Stimulated activated CD4-positive, alpha-beta T cell treated with anti-CD3 and anti-CD28 coated beads, Interleukin-1b, Interleukin-23, amount 100 ng/mL, for 4 hours (primary cell): ENCODE measurements at places on chromosomes 11 and 22.

DNA sequence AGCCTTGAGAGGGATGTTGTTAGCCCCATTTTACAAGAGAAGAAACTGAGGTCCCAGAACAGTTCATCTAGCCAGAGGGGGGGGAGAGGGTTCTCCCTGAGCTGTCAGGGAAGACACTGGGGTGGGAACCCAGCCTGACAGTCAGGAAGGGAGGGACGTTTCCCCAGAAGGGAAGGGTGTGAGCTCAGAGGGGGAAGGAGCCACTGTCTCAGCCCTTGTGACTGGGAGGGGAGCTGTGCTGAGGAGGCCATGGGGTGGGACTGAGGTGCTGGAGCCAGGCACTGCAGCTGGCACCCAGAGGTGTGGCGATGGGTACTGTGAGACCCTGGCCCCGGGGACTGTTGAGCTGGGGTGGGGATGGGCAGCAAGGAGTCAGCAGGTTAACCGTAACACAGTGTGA lies 35.7 kb downstream of the DAGLA start:
- no peak for DNase-seq

GRCh38 chr11:114304065-114304464 lies 7.9 kb downstream of the NNMT start:
- DNase-seq: no peak

- DNase-seq: no peak
Observed at GRCh38 chr11:90805172-90805571, 582.3 kb upstream of the CHORDC1 start.

DNA sequence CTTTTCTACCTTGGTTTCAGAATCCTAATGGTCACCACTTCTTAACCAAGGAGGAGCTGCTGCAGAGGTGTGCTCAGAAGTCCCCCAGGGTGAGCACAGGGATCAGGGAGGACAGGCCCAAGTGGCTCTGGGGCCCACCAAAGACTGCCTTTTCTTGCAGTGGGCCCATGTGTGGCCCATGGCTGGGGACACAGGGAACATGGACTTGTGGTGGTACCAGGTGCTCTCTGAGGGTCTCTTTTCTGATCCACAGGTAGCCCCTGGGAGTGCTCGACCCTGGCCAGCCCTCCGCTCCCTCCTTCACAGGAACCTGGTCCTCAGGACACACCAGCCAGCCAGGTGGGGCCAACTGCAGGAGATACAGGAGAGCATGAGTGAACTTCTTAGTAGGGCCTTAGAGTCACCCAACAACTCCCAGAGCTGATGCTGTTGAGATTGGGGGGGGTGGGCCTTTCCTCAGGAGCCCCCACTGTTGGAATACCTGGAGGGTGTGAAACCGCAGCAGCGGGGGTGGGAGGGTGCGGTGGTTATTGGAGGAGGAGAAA lies 2.0 kb downstream of the MUS81 start:
- DNase-seq: no peak

- no peak for DNase-seq
Observed at GRCh38 chr11:122076512-122077120, 39.4 kb downstream of the BLID start.

DNA sequence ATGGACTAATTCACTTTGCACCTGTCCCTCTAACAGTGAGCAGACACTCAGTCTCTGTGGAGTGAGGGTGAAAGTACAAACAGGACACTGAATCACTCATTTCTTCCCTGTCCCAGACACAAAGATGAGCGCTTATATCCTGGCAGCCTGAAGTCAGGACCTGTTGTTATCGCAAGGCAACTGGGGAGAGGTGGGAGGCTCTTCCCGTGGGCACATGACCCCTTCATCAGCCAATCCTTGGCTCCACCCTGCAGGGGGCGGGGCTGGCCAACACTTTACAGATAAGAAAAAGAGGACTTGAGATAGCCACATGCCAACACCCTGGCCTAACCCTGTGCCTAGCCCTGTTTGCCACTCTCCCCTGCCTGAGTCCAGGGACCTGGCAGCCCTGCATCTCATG lies 29.5 kb upstream of the TESMIN start:
- no peak for DNase-seq

DNA sequence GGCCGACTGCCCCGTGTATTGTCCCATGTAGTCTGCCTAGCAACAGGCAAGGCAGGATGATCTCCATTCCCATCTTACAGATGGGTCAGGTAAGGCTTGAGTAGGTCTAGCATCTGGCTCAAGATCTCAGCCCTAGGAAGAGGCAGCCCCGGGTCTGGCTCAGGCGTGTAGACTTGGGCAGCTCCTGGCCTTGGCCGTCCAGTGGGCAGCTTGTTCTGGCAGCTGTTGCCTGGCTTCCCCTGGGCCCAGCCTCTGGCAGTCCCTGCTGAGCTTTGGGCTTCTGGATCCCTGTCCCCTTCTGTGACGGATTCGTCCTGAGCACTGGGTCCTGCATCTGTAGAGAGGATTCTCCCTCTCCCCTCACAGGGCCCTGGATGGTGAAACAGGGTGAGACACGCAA lies 72.4 kb downstream of the MPPED1 start:
- no peak for DNase-seq

- no peak for DNase-seq
Observed at GRCh38 chr11:99932684-99933083, 754.4 kb upstream of the ARHGAP42 start.

GRCh38 chr11:86205421-86206336 lies 38.9 kb upstream of the EED start:
- no peak for DNase-seq

DNA sequence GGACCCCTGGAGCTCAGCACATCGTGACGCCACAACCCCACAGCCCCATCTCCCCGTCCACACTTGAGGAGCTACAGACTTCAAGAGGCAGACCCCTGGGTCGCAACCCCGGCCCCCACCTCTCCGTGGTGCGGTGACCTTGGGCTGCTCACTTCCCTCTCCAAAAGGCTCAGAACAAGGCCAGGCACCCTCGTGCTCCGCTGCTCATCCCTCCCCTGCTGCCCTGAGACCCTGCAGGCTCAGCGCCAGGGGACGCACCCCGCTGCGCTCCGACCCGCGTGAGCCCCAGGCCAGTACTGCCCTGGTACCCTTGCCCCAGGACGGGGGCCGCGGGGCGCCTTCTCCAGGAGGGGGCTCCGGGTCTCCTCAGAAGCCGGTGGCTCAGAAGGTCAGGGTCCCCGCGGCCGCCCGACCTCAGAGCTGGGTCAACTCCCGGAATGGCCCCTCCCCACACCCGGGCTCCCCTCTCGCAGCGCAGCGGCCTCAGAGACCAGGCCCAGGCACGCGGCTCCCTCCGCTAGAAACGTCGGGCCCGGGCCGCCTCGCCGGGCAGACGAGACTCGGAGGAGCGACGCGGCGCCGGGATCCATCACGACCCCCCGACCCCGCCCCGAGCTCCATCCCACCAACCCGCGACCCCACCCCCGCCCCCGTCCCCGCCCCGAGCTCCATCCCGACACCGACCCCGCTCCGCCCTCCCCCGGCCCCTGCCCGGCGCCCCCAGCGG lies 563 bp downstream of the GATD1 start:
- DNase-seq: no peak

- no peak for DNase-seq
Observed at GRCh38 chr11:75272391-75272790, 31.8 kb downstream of the TPBGL start.

GRCh38 chr11:28139841-28140415 lies 31.7 kb downstream of the METTL15 start:
- no peak for DNase-seq

GRCh38 chr22:27296091-27296675 lies 505.4 kb downstream of the MN1 start:
- DNase-seq: no peak

GRCh38 chr11:108733479-108734116 lies 68.7 kb downstream of the DDX10 start:
- DNase-seq: no peak

DNA sequence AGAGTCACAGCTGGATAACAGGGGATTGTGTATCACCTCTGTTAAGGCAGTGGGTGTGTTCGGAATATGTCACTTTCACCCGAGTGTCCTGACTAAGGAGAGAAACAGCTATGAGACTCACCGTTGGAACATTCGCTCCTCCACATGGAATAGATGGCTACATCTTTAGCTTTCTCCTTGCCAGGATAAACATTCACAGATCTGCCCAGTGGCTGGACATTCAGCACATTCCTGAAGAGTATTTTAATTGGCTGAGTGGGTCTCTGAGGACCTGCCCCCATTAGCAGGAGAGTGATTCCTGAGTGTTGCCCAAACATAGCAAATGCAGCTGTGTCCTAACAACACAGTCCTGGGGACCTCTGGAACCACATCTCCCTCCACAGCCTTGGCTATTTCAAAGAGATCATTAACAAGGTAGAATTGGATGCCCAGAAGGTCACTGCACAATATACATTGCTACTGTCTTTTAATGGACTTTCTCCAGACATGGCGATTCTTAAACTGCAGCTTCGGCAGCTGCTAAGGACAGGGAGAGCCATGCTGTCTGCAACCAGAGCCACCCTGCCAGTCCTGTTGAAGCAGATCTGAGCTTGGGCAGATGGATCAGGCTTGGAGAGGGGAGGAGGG lies 435.0 kb upstream of the CADM1 start:
- no peak for DNase-seq

DNA sequence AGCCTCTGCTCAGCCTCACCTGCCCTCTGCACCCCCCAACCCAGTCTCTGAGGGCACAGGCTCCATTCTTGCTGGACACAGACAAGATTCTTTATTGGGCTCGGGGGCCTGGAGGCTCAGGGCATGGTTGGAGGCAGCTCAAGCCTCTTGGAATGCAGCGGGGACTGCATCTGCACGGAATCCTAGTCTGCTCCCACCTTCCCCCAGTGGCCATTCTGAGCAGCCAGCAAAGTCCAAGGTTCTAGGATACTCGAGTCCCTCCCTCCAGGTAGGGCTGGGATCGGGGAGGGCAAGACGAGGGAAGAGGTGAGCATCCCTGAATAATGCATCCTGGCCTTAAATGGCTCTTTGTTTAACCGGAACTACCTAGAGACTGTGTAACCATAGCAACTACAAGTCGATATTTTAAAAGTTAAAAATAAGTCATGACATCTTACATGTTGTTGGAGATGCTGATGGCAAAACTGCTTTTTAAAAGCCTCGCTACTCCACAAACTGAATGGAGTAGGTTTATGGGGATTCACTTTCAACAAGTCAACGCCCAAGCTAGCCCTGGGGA lies 10.7 kb upstream of the IGSF22 start:
- DNase-seq: no peak

- no peak for DNase-seq
Observed at GRCh38 chr11:113242767-113243397, 71.5 kb upstream of the TTC12 start.

- no peak for DNase-seq
Observed at GRCh38 chr11:122852074-122852795, 13.9 kb downstream of the CRTAM start.

DNA sequence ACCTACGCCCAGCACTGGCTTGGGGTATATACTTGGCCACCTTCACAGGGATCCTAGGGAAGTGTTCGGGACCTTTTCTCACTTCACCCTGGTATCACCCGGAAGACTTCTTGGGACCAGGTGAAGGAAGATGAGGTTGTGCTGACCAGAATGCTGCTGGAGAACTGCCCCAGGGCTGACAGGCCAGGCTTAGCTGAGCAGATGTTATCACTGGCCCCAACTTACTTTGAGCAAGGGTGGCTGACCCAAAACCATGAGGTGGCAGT lies 4.5 kb downstream of the FTH1 start:
- no peak for DNase-seq

- DNase-seq: no peak
Observed at GRCh38 chr11:59206635-59207034, 6.1 kb downstream of the MPEG1 start.

- no peak for DNase-seq
Observed at GRCh38 chr22:36546092-36546804, 17.3 kb upstream of the EIF3D start.

- no peak for DNase-seq
Observed at GRCh38 chr22:49303061-49303735, 524.5 kb downstream of the BRD1 start.

- no peak for DNase-seq
Observed at GRCh38 chr11:74683941-74684481, 47.2 kb downstream of the CHRDL2 start.

DNA sequence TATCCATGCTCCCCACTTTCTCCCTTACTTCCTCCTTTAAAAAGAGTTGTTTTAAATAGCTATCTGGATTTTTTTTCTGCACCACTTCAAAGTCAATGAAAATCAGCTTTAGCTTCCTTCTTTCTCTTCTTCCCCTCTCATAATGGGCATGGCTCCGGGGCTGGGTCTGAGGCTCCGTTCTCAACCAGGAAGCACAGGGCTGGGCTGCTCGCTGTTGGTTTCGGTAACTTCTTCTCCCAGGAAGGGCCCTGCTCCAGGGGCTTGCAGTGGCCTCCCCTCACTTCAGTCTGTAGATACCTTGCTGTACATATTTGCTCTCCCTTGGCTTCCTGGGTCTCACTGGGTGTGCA lies 23.8 kb downstream of the MICAL2 start:
- DNase-seq: no peak

- no peak for DNase-seq
Observed at GRCh38 chr11:2836315-2837095, 49.1 kb downstream of the CDKN1C start.

DNA sequence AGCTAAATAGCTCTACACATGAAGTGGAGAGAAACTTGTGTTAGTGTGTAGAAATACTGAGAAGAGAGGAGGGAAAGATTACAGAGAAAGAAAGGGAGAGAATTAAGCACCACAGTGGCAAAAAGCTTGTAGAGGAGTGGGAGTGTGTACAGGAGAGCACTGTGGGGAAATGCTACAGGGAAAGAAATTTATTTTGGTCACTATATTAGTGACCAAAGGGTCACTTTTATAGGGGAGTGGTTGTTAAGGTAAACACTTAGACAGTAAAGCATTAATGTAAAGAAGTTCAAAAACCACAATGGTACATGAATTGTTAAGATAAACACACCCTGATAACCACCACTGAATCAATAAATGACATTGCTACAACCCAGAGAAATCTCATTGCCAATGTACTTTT lies 307.2 kb upstream of the CTSC start:
- DNase-seq: no peak

- no peak for DNase-seq
Observed at GRCh38 chr11:69535908-69536307, 54.4 kb downstream of the LINC01488 start.
